Osteoblast (primary cell): ENCODE measurements at places on chromosomes 4 and X.

DNA sequence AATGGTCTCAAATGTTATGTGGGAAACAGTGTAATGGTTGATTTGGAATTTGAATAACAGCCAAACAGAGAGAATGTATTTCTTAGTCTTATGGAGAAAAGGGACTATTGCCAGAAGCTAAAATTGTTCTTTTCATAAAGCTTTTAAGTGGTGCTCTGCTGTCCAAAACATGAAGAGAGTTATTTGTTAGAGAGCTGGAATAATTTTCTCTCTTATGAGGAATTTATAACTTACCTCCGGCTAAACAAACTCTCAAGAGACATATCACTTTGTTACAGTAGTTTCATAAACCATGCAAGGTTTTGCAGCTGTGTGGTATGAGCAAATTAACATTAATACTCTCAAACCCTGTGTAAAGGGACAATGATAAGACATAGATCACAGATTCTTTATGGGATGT lies 28.6 kb downstream of the SULT1B1 start:
- DNase-seq, result no peak

GRCh38 chr4:72295966-72296557 lies 264.3 kb downstream of the NPFFR2 start:
- DNase-seq, result no peak

- DNase-seq, result no peak
Measured at GRCh38 chr4:158754385-158755180, 14.2 kb upstream of the FNIP2 start.

DNA sequence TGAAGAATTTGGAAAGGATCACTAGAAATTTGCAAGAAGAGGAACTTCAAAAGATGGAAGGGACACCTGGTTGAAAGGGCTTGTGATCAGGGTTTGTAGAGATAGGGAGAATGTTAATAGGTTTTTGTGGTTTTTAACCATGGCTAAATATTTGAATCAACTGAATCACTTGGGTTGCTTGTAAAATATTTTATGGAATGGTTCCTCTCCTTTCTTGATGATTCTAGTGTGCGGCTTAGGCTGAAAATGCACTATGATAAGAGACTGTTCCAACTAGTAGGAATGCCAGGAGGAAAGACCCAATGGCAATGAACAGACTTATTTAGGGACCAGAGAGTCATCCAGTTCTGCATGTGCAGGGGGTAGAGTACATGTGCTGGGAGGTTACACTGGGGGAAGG lies 408.2 kb downstream of the ARHGAP24 start:
- DNase-seq, result no peak

DNA sequence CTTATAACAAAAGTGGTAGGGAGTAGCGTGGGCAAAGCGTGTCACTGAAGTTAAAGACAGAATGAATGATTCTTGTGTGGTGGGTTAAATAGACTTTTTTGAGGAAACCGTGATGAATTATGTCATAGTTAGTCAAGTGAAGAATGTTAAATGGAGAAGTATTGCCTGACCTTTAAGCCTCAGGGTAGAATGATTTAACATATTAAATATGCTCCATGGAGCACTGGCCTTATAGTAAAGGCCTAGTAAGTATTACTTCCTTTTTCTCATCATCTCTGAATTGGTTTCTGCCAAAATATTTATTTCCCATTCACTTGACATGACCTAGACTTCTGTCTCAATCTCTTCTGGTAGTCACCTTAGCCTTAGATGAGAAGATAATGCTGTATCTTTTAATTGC lies 23.7 kb downstream of the MAGEB1 start:
- DNase-seq, result no peak

GRCh38 chr4:26349496-26349895 lies 28.7 kb downstream of the RBPJ start:
- DNase-seq, result no peak

DNA sequence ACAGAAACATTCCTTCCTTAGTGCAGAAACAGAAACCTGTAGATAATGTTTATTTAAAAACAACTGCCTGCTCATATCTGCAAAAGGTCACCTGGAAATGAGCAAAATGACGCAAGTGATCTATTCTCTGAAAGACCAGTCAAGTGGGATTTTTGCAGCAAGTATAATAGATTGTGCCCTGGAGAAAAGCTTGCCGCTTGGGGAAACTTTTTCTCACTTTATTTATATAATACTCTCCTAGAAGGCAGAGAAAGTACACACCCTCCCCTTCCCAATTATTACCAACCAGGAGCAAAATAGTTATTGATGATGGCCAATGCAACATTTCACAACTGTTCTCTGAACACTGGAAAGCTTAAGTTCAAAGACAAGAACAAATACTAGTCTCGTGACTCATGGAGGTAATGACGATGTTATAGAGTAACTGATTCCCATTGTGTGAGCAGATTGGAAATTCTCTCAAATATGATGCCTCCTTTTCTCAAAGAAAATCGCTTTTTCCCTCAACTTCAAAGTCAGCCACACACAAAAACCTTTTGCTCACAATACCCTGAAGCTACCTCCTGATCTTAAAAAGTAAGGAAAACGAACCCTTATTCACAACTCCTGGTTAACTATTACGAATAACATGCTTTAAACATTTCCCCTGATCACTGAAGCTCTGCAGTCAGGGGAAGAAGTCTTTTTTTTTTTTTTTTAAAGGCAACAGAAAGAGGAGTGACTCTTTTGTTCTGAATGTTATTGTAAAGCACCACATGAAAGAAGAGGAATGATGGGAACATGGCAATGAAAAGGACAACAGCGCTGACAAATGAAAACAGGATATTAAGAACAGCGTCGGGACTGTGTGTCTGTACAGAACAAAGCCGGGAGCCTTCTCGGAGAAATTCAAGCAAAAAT lies 41.0 kb downstream of the MID1 start:
- DNase-seq, result no peak

- DNase-seq, result no peak
Measured at GRCh38 chr4:137635108-137635507, 102.8 kb upstream of the PCDH18 start.

GRCh38 chr4:76430519-76431388 lies 4.3 kb upstream of the SHROOM3 start:
- DNase-seq, result no peak

DNA sequence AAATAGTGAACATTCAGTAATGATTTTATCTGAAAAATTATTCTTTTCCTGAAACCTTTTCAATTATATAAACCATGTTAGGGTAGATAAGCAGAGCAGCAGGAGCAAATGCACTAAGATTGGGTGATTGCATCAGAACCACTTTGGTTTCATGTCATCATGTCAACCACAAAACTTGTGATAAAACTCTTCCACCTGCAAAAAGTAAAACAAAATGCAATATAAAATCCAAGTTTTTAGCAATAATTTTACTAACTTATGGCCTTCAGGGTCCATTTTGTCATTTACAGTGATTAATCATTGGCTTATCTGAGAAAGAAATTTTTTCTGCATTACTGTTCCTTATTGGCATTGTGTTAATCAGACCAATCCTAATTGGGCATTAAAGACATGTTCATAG lies 42.4 kb downstream of the NHS start:
- no peak for DNase-seq

- peak; percentile 93 for DNase-seq
Measured at GRCh38 chr4:1233641-1234308, 15.2 kb downstream of the CTBP1 start.
